ENCODE measurements at places on chromosomes 2 and 18. TPM values are rescaled to one million over a fixed set of nuclear protein-coding genes. Genes with fewer than 3 reads are reported as not detected.

Gene PAIP2B
- polyA plus RNA-seq = 17.2 TPM

Gene MBP
- 23.3 TPM for polyA plus RNA-seq

Gene SDC1
- 25.4 TPM for polyA plus RNA-seq

Gene ABHD1
- polyA plus RNA-seq = 2.0 TPM

Gene EDAR
- 3.3 TPM for polyA plus RNA-seq

Gene NRP2
- 60.3 TPM for polyA plus RNA-seq

Gene DCC
- 13.7 TPM for polyA plus RNA-seq

Gene KIAA2012
- 0.11 TPM for polyA plus RNA-seq

Gene DSG2
- polyA plus RNA-seq = 43.6 TPM

Gene REG3G
- polyA plus RNA-seq = not detected

Gene GCA
- polyA plus RNA-seq = 35.3 TPM

Gene RAB17
- polyA plus RNA-seq = 22.6 TPM

DNA sequence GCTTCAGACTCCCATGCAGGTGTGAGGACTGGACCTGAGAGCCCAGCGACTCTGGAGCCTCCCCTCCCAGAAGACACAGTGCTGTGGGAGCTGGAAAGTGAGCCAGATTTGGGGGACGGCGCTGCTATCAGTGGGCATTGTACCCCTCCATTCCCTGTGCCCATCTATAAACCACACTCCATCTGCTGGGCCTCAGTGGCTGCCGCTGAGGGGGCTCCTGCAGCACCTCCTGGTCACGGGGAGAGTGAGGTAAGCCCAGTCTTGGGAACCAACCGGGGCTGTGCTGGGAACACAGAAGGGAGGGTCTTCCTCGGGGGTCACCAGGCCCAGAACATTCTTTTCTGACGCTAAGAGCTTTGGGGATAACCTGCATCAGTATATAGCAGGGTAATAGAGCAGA is 9.5 kb downstream of the PSD4 start:
- DNase-seq = no peak

GRCh38 chr2:148122788-148123187 is 101.9 kb downstream of the MBD5 start:
- DNase-seq = no peak

DNA sequence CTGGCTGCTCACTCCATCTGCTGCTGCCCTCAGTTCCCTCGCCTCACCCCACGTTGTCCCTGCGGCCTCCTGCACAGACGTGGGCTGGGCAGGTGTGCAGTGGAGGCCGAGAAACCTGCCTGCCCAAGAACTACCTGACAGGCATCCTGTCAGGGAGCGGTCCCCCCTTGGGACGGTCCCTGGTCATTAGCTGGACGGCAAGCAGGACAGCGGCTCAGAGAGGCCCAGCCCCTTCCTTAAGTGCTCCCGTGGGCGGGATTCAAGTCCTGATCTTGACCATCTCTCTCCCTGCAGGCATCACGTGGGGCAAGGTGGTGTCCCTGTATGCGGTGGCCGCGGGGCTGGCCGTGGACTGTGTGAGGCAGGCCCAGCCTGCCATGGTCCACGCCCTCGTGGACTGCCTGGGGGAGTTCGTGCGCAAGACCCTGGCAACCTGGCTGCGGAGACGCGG is 11.3 kb downstream of the BOK start:
- no peak for DNase-seq

DNA sequence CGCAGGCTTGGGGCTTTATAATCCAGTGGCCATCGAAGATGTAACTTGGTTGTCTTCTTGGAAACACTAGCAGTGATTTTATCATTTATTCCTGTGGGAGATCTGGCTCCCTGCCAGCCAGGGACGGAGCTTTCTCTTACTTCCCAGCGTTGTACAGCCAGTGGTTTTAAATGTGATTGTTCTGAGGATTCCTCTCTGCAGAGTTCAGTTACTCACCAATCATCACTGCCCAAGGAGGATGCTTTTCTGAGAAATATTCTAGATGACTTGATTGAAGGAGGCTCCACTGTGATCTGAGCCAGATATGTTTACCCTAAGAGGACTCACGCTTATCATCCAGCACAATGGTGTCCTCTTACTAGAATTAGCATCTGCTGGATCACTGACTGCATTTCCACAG is 744.3 kb downstream of the RNF144A start:
- DNase-seq = no peak

GRCh38 chr18:60096428-60096827 is 196.6 kb downstream of the PMAIP1 start:
- no peak for DNase-seq

- DNase-seq = no peak
Observed at GRCh38 chr18:79323471-79323870, 72.3 kb upstream of the NFATC1 start.

- DNase-seq = no peak
Observed at GRCh38 chr2:210541290-210541902, 15.0 kb upstream of the CPS1 start.

- DNase-seq = no peak
Observed at GRCh38 chr2:204933735-204934374, 388.6 kb downstream of the PARD3B start.

- no peak for DNase-seq
Observed at GRCh38 chr2:239075918-239076758, 228.3 kb downstream of the TWIST2 start.

DNA sequence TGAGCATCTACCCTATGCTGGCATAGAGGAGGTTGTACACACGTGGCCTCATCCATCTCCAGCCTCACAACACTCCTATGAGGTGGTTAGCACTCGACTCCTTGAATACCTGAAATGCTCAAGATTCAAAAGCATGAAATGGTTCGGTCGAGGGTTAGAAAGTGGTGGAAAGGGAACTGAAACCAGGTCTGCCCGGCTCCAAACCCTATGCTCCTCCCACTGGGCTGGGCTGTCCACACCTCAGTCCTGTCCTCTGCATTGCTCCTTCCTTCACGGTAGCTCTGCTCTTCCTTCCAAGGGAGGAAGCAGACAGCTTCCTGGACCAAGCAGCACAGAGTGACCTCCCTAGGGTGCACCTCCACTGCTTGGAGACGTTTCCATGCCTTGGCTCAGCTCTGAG is 565.2 kb upstream of the ID2 start:
- DNase-seq = no peak

GRCh38 chr2:74439373-74439772 is 2.4 kb downstream of the RTKN start:
- no peak for DNase-seq

- DNase-seq = no peak
Observed at GRCh38 chr2:8628866-8629209, 53.0 kb upstream of the ID2 start.

GRCh38 chr2:182319556-182320505 is 107.0 kb downstream of the PDE1A start:
- no peak for DNase-seq

DNA sequence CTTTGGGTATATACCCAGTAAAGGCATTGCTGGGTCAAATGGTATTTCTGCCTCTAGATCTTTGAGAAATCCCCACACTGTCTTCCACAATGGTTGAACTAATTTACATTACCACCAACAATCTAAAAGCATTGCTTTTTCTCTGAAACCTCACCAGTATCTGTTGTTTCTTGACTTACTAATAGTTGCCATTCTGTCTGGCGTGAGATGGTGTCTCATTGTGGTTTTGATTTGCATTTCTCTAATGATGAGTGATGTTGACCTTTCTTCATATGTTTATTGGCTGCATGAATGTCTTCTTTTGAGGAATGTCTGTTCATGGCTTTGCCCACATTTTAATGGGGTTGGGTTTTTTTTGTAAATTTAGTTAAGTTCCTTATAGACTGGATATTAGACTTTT is 382.6 kb upstream of the ZNF804A start:
- no peak for DNase-seq

DNA sequence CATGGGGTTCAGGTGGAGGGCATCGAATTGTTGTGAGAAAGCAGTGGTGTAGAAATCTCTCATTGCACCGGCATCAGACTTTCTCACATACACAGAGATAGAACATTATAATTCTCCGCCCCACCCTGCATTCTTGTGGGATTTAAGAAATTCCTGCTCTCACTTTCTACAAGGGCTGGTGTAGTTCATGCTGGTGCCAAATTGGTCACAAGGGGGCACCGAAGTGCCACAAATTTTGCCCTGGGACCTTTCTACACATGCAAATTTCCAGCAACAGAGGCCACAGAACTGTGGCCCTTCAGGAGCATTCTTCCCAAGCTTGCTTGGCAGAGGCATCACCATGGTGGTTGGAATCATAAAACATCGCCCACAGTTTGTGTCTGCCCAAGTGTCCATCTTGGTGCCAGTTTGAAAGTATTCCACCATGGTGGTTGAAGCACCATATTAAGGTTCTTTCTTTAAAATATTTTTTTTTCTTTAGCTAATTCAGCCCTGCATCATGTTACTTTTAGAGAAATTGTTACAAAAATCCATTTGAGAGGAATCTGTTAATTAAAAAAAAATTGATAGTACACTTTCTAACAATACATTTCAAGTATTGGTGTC is 521.2 kb upstream of the FANCL start:
- peak; percentile 19 for DNase-seq

- no peak for DNase-seq
Observed at GRCh38 chr2:228507870-228508269, 326.4 kb upstream of the SPHKAP start.

DNA sequence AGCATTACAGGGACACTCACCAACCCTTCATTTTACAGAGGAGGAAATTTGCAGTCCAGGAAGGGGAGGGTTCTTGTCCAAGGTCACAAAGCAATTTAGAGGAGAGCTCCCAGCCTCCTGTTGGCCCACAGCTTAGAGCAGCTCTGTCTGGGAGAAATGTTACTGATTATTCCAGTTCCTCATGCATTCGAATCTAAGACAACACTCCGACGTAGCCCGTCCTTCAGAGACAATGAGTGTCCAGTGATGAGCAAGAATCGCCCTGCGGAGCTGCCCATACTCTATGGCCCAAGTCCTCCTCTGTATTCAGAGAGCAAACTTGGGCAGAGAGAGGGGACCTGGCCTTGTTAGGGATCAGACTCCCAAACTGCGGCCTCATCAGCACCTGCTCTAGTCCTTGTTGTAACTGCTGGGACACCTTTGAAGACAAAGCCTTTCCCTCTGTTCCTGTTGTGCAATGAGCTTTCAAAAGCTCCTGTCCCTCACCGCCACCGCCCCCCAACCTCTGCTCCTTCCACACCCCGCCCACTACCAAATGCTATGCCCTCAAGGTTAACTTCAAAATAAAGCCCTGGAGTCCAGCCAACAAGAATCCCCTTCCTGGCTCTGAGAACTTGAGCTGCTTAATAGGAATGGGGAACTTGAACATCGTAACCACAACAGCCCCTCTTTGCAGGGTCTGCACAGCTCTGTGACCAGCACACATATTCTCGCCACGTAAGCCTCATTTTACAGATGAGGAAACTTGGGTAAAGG is 234.8 kb upstream of the SMAD2 start:
- no peak for DNase-seq

GRCh38 chr2:44615950-44616518 is 254.3 kb downstream of the CAMKMT start:
- DNase-seq = no peak

GRCh38 chr2:75428646-75429443 is 131.9 kb downstream of the EVA1A start:
- DNase-seq = no peak

GRCh38 chr2:23585273-23586170 is 200.5 kb downstream of the KLHL29 start:
- no peak for DNase-seq

DNA sequence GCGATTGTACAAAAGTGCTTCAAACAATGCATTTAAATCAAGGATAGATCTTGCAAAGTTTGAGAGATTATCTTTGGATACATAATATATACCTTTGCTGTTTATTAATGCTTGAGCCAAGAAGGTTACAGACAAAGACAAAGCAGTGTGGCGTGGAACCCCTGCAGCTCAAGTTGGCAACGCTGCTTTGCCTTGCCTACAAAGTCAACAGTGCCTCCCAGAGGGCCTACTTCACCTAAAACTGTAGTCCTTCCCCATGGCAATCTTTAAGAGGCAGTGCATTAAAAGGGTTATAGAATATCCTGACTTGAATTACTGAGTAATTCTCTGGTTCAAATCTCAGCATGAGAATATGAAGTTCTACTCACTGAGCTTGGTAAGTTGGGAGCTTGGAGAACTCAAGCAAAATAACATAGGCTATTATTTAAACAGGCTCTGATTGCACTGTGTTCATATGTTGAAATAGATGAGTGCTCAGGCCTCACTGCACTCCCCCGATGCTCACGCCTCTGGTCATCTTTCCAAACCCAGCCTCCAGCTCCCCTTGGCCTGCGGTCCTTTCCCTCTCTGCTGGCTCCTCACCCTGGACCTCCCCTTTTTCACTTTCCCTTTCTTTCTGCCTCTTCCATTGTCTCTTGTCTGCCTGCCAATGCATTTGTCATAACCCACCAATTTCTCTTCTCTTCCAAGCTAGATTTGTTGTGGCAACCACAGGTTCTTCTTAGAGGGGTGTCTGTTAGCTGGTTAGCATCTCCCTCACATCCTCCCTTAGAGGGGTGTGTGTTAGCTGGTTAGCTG is 96.5 kb downstream of the MYT1L start:
- DNase-seq = no peak

DNA sequence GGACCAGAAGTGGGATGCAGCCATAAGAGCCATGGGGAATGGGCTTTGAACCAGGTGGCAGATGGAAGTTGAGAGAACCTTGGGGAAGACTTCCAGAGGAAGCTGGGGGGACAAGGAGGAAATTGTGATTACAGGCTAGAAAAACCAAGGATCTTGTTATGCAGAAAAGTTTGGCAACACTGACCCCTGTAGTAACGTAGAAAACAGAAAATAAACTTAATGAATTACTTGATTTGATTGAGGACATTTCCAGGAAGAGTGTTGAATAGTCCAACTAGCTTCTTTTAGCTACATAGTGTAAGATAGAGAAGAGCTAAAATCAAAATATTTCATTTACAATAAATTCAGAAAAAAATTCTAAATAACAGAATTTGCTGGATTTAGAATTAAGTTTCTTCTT is 91.9 kb upstream of the GPC1 start:
- DNase-seq = no peak
